Activated CD4-positive, alpha-beta T cell treated with anti-CD3 and anti-CD28 coated beads, Interleukin-2, amount 10 ng/mL, durations not matched to agents 24 days and 14 days (primary cell): ENCODE measurements at places on chromosomes 7 and 10. TPM values are rescaled to one million over a fixed set of nuclear protein-coding genes. Genes with fewer than 3 reads are reported as not detected.

The ACSM6 gene
- total RNA-seq: not detected in 2 replicates

The BICC1 gene
- total RNA-seq: not detected in 2 replicates

The KLF14 gene
- total RNA-seq: not detected in 2 replicates

The SLC39A12 gene
- total RNA-seq: not detected in 2 replicates

The AEBP1 gene
- total RNA-seq: 21.6 and 22.2 TPM in 2 replicates

The IFIT1B gene
- total RNA-seq: not detected in 2 replicates

The LMTK2 gene
- 12.0 and 15.1 TPM in 2 replicates for total RNA-seq

The LLCFC1 gene
- not detected in 2 replicates for total RNA-seq

The BMPR1A gene
- total RNA-seq: 10.5 and 10.9 TPM in 2 replicates

The SFTPA1 gene
- total RNA-seq: not detected in 2 replicates

The ANKRD30A gene
- not detected in 2 replicates for total RNA-seq
